ENCODE measurements at places on chromosomes 12 and 14. TPM values are rescaled to one million over a fixed set of nuclear protein-coding genes. Genes with fewer than 3 reads are reported as not detected.

GRCh38 chr12:3661028-3661427 is 91.9 kb downstream of the CRACR2A start:
- DNase-seq = no peak

PTPN21 gene
- 9.0 TPM for total RNA-seq

GRCh38 chr12:60106214-60106613 is 510.4 kb downstream of the SLC16A7 start:
- no peak for DNase-seq

- DNase-seq = no peak
Observed at GRCh38 chr14:99320105-99320572, 48.1 kb upstream of the BCL11B start.

PTCSC3 gene
- total RNA-seq = not detected

GRCh38 chr12:60853407-60853806 is 1257.6 kb downstream of the SLC16A7 start:
- no peak for DNase-seq

DNA sequence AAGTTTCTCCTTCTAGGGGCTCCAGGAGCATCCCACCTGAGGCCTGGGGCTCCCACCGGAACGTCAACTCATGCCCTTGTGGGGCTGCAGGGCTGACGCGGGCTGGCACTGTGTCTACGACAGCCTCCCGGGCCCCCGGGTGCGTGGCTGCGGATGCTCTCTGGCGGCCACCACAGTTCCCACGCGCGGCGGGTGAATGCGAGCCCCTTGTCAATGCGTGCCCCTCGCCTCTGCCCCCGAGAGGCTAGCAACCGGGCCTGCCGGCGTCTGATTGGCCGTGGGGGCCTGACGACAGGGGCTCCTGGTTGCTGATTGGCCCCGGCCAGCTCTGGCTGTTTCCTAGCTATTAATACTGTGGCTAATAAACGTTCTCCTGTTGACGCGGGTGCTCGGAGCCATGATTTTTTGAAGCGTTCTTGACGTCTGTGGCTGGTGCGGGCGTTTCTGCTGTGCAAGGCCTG is 1.8 kb upstream of the MEG3 start:
- DNase-seq = peak; percentile 42

GRCh38 chr12:98325003-98325402 is 190.4 kb upstream of the TMPO start:
- no peak for DNase-seq

ANKS1B gene
- total RNA-seq = 452 TPM

- DNase-seq = no peak
Observed at GRCh38 chr14:80208461-80208860, 2.8 kb downstream of the DIO2 start.

EEA1 gene
- total RNA-seq = 16.7 TPM

DNA sequence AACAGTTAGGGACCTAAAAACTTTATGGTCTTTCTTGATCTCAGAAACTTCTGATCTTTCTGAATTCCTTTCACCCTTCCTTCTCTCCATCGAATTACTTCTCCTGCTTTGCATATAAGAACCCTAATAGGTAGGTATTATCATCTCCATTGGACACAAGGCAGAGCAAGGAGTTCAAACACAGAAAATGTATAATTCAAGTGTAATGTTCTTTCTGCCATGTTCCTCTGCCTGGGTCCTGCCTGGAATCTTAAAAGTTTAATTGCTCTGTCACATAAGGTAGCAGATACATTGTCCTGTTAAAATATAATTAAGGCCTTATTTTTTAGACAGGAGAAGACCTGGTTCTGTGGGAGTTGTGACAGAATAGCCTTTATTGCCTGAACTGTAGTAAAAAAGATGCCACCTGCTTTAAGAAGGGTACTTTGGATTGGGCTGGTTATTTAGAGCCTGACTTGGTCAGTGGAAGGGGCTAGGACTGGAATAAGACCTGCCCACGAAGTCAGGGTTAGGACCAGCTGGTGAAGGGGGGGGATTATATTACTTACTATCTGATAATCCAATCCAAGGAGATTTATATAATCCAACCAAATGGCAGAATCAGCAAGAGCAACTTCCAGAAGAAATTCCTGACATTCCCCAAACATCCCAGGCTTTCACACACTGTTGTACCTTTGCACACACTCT is 10.4 kb downstream of the G2E3 start:
- DNase-seq = no peak

- no peak for DNase-seq
Observed at GRCh38 chr12:83939718-83940117, 972.9 kb downstream of the SLC6A15 start.

GRCh38 chr14:72743626-72744025 is 150.3 kb downstream of the DPF3 start:
- DNase-seq = no peak

DNA sequence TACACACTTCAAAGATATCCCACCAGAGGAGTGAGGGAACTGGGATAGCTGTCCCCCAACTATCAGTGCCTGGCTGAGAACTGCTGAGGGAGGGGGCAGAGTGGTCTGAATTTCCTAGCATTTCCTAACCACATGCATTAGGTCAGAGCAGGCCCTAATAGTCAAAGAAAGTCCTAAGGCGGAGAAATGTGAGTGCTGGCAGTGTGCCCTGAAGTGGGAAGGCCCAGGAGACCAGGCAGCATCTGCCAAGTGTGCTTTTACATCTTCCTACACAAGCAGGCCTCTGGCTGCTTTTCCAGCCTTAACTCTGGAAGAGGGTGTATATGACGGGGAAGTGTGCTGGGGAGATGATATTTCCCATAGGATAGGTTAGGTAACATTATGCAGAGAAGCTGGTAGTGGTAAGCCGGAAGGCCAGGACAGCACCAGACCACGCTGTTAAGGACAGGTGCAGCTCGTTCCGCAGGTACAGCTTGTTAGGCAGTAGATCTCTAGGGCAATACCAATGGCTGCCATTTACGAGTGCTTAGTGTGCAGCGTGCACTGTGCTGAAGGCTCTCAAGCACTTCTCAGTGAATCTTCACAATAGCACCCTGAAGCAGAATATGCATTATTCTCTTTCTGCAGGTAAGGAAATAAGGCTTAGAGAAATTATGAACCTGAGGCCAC is 9.1 kb upstream of the CCDC198 start:
- no peak for DNase-seq

- DNase-seq = no peak
Observed at GRCh38 chr12:80269803-80270552, 170.6 kb downstream of the OTOGL start.

- DNase-seq = peak; percentile 14
Observed at GRCh38 chr14:21068521-21069387, 1.4 kb upstream of the ARHGEF40 start.

DNA sequence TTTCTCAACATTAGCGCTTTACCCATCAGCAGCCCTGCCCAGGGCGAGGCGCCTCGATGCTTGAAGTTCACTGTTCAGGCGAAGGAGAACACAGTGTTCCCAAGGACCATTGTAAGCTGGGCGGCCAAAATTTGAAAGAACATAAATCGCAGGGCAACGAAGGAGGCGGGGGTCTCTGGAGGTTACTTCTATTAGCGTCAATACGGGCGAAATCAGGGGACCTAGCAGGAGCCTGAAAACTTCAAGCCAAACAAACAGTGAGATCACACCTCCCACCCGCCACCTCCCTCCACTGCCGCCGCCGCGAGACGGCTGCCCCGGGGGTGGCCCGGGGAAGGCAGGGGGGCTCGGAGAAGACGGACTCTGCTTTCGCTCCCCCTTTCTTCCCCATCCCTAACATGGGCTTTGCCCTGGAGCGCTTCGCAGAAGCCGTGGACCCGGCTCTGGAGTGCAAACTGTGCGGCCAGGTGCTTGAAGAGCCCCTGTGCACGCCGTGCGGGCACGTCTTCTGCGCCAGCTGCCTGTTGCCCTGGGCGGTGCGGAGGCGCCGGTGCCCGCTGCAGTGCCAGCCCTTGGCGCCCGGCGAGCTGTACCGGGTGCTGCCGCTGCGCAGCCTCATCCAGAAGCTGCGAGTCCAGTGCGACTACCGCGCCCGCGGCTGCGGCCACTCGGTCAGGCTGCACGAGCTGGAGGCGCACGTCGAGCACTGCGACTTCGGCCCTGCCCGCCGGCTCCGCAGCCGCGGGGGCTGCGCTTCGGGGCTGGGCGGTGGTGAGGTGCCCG is at the start of gene PDZRN4:
Gene PDZRN4 (plus strand): TSS at position 263 of the 783 bp plus-strand sequence.
- peak; percentile 16 for DNase-seq

BLOC1S1 gene
- 46.0 TPM for total RNA-seq

GRCh38 chr14:96120392-96120791 is 81.2 kb downstream of the C14orf132 start:
- no peak for DNase-seq

DNA sequence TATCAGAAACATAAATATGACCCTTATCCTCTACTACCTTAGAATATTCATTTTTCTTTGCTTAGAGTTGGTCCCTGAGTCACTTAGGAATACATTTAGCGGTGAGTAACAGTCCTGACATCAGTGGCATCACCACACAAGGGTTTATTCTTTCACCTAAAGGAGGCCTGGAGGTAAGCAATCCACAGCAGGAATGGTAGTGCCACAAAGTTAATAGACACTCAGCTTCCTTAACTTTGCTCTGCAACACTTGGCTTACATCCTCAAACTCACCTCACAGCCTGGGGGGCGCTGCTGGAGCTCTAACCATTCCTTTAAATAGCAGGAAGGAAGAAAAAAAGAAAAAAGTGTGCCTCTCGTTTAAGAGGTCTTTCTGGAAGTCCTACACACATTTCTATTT is 29.1 kb downstream of the BBOF1 start:
- DNase-seq = no peak

DNA sequence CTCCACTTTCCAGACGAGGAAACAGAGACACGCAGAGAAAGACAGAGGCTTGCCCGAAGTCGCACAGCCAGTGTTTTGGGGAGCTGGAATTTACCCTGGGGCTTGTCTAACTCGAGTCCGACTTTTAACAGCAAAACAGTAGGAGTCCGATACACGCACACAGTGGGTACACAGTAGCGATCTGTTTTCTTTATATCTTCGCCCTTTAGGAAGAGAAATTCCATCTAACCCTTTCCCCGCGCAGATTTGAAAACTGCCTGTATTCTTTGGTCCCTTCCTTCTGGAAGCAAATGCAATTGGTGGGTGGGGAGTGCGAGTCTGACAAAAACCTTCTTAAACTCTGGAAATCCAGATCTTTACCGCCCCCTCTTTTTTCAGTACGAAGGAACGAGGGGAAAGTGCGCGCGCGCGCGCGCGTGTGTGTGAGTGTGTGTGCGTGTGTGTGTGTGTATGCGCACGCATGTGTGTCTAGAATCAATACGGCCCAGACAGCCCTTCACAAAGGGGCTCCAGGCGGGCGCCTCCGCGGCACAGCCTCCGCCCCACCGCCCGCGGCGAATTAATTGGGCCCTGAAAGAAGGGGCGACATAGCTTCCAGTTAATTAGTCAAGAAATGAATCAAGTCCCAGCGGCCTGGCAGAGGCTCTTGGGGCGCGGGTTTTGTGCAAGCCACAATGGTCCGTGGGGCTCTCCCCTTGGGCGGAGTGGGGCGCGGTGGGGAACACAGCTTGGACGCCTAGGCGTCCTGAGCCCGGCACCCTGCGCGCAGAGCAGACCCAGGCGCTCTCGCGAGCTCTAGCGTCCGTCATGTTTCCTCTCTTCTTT is 14.0 kb upstream of the TBX3 start:
- DNase-seq = no peak

DNA sequence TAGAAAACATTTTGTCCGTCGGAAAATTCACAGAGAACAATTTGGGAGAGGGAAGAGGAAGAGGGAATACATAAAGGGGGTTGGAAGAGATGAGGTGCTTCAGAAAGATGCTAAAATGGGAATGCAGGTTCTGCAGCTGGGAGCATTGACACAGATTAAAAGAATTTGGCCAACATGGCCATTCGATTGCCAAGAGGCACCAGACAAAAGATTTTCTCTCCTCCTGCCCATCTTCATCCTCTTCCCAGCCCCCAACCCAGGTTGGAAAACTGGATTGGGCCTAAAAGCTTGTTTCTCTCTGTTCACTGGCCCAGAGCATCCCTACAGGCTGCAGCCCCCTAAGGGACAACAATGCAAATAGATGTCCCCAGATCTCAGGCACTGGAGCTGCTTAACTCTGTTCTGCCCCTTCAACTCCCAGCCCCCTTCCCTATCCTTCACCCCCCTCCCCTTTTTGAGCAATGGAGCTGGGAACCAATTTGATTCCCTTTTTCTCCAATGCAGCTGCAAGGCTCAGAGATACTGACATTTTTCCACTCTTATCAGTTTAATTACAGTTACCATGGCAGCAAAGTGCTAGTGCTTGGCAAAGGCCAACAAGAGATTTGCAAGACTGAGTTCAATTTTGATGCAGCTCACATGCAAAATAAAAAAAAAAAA is 1.9 kb downstream of the LMO3 start:
- DNase-seq = no peak

- no peak for DNase-seq
Observed at GRCh38 chr12:25914551-25914950, 43.9 kb upstream of the RASSF8 start.

DNA sequence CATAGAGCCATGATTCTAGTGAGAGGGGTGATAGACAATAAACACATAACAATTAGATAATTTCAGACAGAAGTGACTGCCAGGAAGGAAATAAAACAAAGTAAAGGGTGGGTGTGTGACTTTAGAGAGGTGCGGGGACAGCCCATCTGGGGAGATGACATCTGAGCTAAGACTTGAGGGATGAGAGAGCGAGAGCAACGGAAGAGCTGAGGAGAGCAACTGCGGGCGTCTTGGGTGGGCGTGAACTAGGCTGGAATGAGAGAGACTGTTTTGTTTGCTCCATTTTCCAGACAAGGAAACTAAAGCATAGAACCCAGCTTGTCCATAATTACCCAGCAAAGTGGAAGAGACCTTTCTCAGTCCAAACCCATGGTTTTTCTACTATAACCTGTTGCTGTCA is 25.3 kb downstream of the NRXN3 start:
- no peak for DNase-seq

DNA sequence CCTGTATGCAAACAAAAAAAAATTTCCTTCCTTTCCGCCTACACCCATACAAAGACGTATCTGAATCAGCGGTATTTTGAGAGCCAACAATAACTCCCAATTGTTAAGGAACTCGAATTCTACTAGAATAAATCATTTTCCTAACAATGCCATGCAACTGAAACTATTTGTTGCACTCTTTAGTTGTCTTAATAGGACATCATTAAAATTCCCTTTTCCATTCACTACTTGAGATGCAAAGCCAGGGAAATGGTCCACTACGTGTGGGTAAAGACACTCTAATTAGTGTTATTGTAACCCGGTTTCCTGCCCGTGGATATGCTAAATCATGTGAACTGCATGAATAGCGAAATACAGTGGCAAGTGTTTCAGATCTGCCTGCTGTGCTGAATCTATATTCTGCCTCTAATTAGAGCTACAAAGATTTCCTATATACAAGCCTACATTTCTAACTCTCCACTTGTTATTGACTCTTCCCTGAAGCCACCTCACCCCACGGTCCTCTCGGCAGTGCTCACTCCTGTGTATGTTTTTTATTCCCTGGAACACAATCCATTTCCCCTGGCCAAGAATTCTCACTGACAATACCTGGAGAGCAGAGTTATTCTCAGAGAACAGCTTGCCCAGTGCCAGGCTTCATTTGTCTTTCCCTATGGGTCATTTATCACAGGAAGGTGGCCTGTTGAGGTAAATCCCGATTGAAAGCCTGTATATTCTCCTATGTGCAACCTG is 168.3 kb downstream of the PAWR start:
- no peak for DNase-seq

Data from occipital lobe (tissue), 3 donors.